ENCODE measurements at places on chromosomes 2 and 18. TPM values are rescaled to one million over a fixed set of nuclear protein-coding genes. Genes with fewer than 3 reads are reported as not detected.
A peak's percentile ranks its signal among the peaks of the same experiment; 100 is the strongest.

DNA sequence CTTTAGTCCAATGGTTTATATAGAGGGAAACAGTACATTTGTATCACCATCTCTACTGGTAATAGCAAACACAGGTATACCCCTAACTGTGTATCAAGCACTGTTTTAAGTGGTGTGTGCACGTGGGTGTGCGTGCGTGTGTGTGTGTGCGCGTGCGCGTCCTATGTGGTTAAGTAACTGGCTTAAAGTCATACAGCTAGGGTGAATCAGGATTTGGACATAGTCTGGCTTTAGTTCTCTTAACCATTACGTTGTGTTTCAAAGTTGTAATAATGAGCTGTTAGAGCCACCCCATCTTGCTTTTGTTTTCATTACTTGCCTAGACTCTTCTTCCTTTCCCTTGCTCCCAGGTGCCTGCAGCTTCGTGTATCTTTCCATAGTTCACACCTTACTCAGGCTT, 2.1 kb downstream of the HADHB start:
- DNase-seq = no peak

- peak; percentile 7 for DNase-seq
Observed at GRCh38 chr18:68660354-68661183, 54.3 kb downstream of the TMX3 start.

RUFY4 gene
- 0.09 TPM for polyA plus RNA-seq

TDRD15 gene
- polyA plus RNA-seq = not detected

DNA sequence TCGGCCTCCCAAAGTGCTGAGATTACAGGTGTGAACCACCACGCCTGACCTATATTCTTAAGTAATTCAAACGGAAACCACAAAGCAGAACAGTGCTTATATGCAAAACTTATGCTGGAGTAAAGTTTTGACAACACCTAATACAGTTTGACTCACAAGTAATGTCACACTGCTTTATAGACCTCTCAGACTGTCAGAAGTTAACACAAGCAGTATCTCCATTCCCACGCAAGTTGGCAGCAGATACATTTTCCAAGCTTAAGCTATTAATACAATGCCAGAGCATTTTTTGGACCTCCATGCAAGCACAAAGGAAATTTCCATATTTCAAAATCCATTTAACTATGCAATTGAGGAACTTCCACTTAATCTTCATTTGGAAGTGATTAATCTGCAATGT, 21.0 kb upstream of the SANBR start:
- no peak for DNase-seq

- no peak for DNase-seq
Observed at GRCh38 chr18:35479911-35480586, 17.7 kb downstream of the INO80C start.

CDKL4 gene
- polyA plus RNA-seq = 0.67 TPM
